ENCODE measurements at places on chromosomes 13 and 19. TPM values are rescaled to one million over a fixed set of nuclear protein-coding genes. Genes with fewer than 3 reads are reported as not detected.
A peak's percentile ranks its signal among the peaks of the same experiment; 100 is the strongest.

DNA sequence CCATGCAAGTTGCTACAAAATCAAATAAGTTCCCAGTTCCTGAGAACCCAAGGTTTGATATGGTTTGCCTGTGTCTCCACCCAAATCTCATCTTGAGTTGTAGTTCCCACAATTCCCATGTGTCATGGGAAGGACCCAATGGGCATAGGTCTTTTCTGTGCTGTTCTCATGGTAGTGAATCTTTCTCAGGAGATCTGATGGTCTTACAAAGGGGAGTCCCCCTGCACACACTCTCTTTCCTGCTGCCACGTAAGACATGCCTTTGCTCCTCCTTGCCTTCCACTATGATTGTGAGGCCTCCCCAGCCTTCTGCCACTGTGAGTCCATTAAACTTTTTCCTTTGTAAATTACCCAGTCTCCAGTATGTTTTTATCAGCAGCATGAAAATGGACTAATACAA lies 28.5 kb upstream of the TSHZ3 start:
- no peaks in the 10 kb centered on the region for H3K27me3 ChIP-seq
- no peaks in the 10 kb centered on the region for H3K4me1 ChIP-seq
- no peak for DNase-seq
- no peak overlapping the region for H3K27ac ChIP-seq
- no peak overlapping the region for H3K4me3 ChIP-seq

Gene ZNF653
- 10.6 TPM for total RNA-seq

GRCh38 chr13:65275838-65276630 lies 1954.1 kb downstream of the PCDH9 start:
- H3K4me3 ChIP-seq = no peak overlapping the region
- H3K36me3 ChIP-seq = no peaks in the 10 kb centered on the region
- H3K4me1 ChIP-seq = no peaks in the 10 kb centered on the region
- no peak for DNase-seq
- H3K27me3 ChIP-seq = no peaks in the 10 kb centered on the region

- H3K27me3 ChIP-seq = no peaks in the 10 kb centered on the region
- no peak for DNase-seq
- peak overlapping the region; percentile 17 for H3K27ac ChIP-seq
- no peaks in the 10 kb centered on the region for H3K36me3 ChIP-seq
- H3K4me3 ChIP-seq = no peak overlapping the region
- H3K4me1 ChIP-seq = no peaks in the 10 kb centered on the region
Measured at GRCh38 chr19:55702131-55702627, 27.2 kb downstream of the EPN1 start.

GRCh38 chr19:10896851-10897526 lies 25.6 kb downstream of the CARM1 start:
- H3K36me3 ChIP-seq = no peaks in the 10 kb centered on the region
- H3K4me3 ChIP-seq = no peak overlapping the region
- no peaks in the 10 kb centered on the region for H3K27me3 ChIP-seq
- H3K4me1 ChIP-seq = peaks cover 33% of the 10 kb centered on the region
- H3K27ac ChIP-seq = peak overlapping the region; percentile 72

- DNase-seq = no peak
- peaks cover 4% of the 10 kb centered on the region for H3K4me1 ChIP-seq
- no peak within 1 kb of the TSS for H3K27ac ChIP-seq
- no peak within 1 kb of the TSS for H3K4me3 ChIP-seq
Measured at GRCh38 chr19:589693-590395, at the start of gene HCN2. Gene HCN2 (plus strand): TSS chr19:589881. CDS start chr19:589946, 65 bp downstream.

GRCh38 chr19:12838182-12838885 lies at the start of gene MAST1:
Gene MAST1 (plus strand): TSS chr19:12838515. CDS start chr19:12838573, 58 bp downstream.
- H3K36me3 ChIP-seq = no peaks in the 10 kb centered on the region
- H3K4me1 ChIP-seq = peaks cover 4% of the 10 kb centered on the region
- no peak within 1 kb of the TSS for H3K4me3 ChIP-seq
- peak; percentile 40 for DNase-seq
- no peak within 1 kb of the TSS for H3K27ac ChIP-seq

- no peaks in the 10 kb centered on the region for H3K27me3 ChIP-seq
- H3K36me3 ChIP-seq = no peaks in the 10 kb centered on the region
- H3K4me3 ChIP-seq = no peak overlapping the region
- H3K4me1 ChIP-seq = no peaks in the 10 kb centered on the region
- DNase-seq = no peak
Measured at GRCh38 chr19:35408284-35409171, 37.7 kb downstream of the GPR42 start.

GRCh38 chr19:49455773-49456172 lies 2.7 kb downstream of the ALDH16A1 start:
- no peaks in the 10 kb centered on the region for H3K36me3 ChIP-seq
- H3K27ac ChIP-seq = no peak overlapping the region
- no peak overlapping the region for H3K4me3 ChIP-seq
- H3K4me1 ChIP-seq = peaks cover 5% of the 10 kb centered on the region
- no peak for DNase-seq

- peak overlapping the region; percentile 38 for H3K4me3 ChIP-seq
- DNase-seq = no peak
- H3K27me3 ChIP-seq = no peaks in the 10 kb centered on the region
- no peaks in the 10 kb centered on the region for H3K36me3 ChIP-seq
- H3K4me1 ChIP-seq = no peaks in the 10 kb centered on the region
Measured at GRCh38 chr19:11624069-11624463, 26.8 kb downstream of the ZNF627 start.

GRCh38 chr13:73018336-73018735 lies 40.5 kb upstream of the KLF5 start:
- H3K4me1 ChIP-seq = no peaks in the 10 kb centered on the region
- no peak overlapping the region for H3K4me3 ChIP-seq
- H3K27ac ChIP-seq = no peak overlapping the region
- no peaks in the 10 kb centered on the region for H3K27me3 ChIP-seq
- H3K36me3 ChIP-seq = no peaks in the 10 kb centered on the region

GRCh38 chr19:1671716-1672037 lies 19.3 kb upstream of the TCF3 start:
- peak overlapping the region; percentile 9 for H3K4me3 ChIP-seq
- no peak overlapping the region for H3K27ac ChIP-seq
- no peak for DNase-seq
- no peaks in the 10 kb centered on the region for H3K36me3 ChIP-seq

Gene ZNF835
- total RNA-seq = 1.3 TPM

GRCh38 chr13:58594747-58595600 lies 963.4 kb downstream of the PCDH17 start:
- H3K27me3 ChIP-seq = no peaks in the 10 kb centered on the region
- no peaks in the 10 kb centered on the region for H3K36me3 ChIP-seq
- DNase-seq = no peak

DNA sequence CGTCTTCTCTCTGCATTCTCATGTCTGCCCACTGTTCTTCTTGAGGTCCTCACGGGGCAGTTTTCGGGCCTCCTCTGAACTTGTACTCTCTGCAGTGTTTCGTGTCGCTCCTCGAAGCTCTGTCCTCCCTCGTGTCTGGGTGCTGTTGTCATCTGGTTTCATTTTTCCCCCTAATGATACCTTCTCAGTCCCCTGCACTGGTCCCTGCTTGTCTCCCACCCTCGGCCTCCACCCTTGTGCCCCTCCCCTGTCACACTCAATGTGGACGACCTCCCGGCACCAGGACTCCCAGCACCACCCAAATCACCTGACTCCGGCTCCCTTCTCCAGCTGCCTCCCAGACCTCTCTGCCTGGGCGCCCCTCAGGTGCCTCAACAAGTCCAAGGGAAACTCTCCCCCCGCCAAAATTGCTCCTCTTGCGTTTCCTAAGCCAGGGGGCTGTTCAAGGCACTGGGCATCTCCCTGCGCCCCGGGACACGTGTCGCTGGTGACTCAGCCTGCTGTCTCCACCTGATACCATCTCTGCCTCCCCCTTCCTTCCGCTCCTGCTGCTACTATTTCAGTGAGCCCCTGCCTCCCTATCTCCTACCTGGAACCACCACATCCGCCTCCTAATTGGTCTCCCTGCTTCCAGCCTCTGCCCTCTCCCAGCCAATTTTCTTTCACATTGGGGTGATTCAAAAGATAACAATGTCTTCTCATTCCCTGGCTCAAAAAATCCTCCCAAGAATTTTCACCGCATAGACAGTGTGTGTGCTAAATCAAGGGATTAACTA lies 49.5 kb downstream of the RFX2 start:
- no peaks in the 10 kb centered on the region for H3K27me3 ChIP-seq
- H3K27ac ChIP-seq = peak overlapping the region; percentile 74
